ENCODE measurements at places on chromosomes 7 and 10.

DNA sequence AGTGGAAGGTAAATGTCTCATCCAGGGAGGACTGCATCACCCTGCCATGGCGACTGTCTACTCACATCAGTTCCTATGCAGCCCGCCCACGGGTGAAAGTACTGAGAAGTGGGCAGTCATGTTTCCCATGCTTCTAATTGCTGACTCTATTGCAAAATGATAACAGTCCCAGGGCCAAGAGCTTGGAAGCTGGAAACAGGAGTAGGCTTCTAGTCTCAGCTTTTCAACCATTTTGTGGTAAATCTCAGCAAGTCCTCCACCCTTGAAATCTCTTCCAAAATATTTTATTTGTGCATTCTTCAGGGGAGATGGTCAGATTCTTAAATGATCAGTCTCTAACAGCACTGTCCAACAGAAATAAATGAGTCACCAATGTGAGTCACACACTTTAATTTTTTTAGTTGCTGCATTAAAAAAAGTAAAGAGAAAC is 48.1 kb upstream of the TARP start:
- DNase-seq = no peak

GRCh38 chr7:47253650-47254080 is 328.2 kb downstream of the TNS3 start:
- peak; percentile 56 for DNase-seq

GRCh38 chr7:50822110-50822509 is 39.4 kb upstream of the GRB10 start:
- no peak for DNase-seq

DNA sequence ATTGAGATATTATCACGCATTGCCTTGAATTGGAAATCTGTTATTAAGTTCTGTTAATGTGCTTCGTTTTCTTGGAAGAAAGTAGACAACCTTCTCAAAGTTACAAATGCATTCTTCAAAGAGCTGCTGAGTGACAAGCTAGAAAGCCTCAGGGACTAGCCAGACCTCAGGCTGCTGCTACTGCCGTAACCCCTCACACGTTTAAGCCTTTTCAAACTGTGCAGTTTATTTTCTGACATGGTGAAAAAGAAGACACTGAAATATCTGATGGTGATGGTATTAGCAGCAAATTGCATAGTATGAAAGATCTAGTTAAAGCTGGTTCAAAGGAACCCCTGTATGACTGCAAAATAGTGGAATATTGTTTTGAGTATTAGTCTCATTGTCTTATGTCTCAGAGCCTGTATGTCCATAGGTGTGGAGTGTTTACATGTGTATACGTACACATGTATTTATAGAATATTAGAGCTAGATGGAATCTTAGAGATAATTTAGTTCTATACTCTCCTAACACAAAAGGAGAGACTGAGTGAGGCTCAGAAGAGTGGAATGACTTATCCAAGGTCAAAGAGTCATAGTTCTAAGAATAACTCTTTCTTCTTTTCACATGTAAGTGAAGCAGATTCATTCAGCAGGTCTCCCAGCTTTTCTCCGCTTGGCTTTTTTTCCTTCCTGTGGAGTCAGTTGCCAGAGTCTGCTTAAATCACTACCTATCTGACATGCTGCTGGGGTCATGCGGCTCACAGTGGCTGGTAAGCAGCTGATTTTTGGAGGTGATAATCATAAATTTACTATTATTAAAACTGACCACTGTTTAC is 431.9 kb downstream of the PLXDC2 start:
- no peak for DNase-seq

DNA sequence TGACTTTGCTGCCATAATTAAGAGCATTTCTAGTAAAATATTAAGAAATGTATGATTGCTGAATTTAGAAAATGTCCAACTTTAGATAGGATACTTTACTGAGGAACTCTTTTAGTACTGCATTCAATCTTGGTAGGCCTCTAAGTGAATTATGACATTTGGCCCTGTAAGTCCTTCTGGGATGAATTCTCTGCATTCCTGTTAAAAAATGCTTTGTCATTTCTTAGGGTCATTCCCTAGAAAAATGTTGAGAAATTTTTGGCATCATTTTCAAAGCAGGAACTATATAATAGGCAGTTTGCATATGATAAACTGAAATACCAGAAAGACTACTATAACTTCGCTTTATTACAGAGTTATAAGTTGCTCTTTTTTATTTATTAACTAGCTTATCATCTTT is 69.3 kb upstream of the PRR15 start:
- DNase-seq = no peak

GRCh38 chr7:134059921-134060320 is 67.2 kb upstream of the LRGUK start:
- no peak for DNase-seq

GRCh38 chr10:11687357-11687771 is 54.8 kb upstream of the ECHDC3 start:
- no peak for DNase-seq

- DNase-seq = peak; percentile 80
Observed at GRCh38 chr10:14560274-14560673, 214.4 kb downstream of the FAM107B start.

GRCh38 chr10:10598297-10598696 is 419.4 kb upstream of the CELF2 start:
- DNase-seq = no peak

DNA sequence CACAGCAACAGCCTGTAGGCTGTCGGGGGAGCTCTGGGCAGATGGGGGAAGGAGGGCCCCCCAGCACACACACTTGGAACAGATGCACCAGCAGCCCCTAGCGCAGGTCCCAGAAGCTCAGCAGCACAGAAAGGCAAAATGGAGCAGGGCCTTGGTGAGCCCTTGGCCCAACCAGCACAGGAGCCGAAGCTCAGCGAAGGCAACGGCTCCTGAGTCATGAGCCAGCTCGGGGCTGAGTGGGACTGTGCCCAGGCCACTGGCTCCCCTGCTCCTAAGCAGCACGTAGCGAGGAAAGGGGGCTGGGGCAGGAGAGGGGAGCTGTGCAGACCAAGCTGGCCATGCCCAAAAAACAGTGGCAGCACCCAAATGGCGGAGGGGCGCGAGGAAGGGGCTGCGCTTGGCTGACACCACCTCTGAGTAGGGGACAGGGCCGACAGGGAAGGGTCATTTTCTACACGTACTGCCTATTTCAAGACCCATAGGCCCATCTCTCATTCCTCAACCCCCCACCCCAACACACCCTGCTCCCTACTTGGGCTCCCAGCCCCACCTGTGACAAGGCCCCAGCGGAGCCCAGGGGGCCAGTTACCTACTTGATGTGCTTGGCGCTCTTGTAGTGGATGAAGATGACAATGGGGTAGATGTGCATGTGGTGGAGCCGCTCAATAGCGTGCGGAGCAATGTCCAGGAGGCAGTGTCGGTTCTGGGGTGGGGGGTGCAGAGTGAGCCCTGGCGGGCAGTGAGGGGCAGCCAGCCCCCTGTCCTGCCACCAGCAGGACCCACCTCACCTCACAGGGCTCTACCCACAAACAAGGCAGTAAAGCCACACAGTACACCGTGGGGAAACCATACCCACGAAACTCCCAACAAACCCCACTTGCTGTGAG is 132.1 kb downstream of the DLG5 start:
- no peak for DNase-seq

- no peak for DNase-seq
Observed at GRCh38 chr10:5647507-5648240, 18.7 kb downstream of the ASB13 start.

GRCh38 chr7:85342781-85343180 is 155.9 kb upstream of the SEMA3D start:
- no peak for DNase-seq

DNA sequence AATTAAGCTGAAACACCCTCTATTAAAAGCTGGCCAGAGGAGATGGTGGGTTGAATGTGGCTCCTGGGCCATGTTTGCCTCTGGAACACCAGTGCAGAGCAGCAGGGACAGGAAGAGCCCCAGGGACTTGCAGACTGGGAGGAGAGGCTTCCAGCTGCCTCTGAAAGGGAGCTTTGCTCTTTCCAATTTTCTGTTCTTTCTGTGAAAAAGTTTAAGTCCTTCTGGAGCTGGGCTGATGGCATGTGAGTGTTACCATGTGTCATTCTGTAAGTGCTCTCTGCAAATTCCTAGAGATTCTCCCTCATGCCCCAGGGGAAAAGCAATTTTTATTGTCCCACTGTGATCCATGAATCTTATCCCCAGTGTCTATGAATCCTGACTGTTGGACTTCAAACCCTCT is 112.8 kb upstream of the LANCL2 start:
- no peak for DNase-seq

DNA sequence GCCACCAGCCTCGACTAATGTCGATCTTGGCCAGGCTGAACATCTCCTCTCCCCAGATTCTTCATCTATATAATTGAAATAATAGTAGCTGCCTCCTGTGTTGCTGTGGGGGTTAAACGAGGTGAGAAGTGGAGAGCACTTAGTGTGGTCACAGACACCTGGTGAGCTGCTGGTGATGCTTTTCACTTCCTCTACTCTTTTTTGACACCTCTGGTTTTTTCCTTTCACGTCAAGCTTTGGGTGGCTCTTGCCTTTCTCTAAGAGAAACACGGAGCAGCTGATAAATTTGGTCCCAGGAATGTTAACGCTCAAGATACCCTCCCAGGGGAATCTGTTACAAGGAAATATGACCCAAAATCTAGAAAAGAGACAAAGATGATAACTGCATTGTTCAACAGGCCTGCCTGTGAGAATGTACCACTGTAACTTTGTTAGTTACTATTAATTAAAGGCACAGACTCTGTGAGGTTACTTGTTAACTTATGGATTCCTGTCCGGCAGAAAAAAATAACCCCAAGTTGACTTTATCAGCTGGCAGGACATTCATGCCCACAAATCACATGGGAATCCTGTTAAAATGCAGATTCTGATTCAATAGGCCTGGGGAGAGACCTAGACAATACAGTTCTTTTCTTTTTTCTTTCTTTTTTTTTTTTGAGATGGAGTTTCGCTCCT is 9.5 kb upstream of the NPFFR1 start:
- no peak for DNase-seq

GRCh38 chr7:100572281-100572948 is 1.3 kb downstream of the SAP25 start:
- DNase-seq = no peak

DNA sequence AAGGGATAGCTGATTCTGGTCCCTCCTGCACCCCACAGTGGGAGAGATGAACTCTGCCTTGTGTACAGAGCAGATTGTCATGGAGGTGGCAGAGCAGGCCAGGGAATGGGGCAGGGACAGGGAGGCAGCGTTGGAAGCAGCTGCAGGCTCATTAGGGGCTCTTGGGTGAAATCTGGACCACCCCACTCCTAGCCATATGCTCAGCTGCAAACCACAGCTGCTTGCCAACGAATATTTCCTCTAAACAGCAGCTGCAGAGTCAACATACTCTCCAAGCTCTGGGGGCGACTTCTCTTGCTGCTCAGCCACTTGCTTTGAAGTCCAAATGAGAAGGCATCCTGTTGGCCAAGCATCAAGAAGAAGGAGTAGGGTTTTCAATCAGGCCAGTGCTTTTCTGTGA is 302.3 kb upstream of the AUTS2 start:
- DNase-seq = no peak

DNA sequence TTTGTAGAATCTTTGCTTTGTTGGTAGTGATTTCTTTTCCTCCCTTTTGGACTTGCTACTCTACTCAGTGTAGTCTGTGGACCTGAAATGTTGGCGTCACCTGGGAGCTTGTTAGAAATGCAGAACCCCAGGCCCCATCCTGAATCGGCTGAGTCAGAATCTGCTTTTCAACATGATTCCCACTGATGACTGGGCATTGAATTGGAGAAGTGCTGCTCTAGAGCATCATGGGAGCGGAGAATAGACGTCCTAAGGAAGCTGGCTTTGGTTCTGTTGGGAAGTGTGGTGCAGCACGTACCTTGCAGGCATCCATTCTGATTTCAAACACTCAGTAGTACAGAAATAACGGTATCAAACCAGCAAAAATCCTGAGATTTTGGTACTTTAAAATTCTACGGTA is 54.7 kb downstream of the RBM33 start:
- DNase-seq = no peak

DNA sequence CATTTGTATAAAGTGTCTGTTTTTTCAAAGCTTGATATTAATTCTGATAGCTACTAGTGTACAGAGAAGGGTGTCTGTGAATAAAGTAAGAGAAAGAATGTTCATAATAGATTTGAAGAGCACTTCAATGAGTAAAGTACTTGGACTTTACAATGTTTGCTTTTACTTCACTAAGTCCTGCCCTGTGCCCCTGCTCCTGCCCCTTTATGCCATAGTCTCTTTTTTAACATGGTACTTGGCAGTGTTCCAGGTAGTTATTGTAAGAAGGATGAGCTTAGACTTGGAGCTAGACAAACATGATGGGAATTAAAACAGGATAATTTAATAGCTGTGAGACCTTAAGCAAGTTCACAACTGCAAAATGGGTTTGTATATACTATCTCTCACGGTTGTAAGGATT is 41.0 kb downstream of the ZEB1 start:
- no peak for DNase-seq

All from KBM-7 (cell line).